ENCODE measurements at places on chromosomes 4 and X. TPM values are rescaled to one million over a fixed set of nuclear protein-coding genes. Genes with fewer than 3 reads are reported as not detected.

Gene TMSB15C
- 1.5 TPM for total RNA-seq

Gene ETDB
- total RNA-seq, result not detected

Gene PAK3
- total RNA-seq, result 2.1 TPM

DNA sequence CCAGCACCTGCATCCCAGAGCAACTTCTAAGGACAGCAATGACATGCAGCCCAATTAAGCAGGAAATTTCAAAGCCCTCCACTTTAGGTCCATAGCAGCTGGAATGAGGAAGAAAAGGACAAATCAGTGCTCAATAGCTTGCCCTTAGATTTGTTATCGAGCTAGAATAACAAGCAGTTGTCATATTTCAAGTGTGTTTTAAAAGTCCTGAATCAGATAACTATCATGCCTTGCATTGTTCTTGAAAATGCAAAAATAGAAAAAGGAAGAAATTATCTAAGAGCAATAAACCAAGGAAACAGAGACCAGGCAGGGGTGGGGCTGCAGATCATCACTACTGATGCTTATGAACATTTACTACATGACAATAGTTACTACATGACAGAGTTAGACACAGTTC, 43.9 kb upstream of the KLF3 start:
- DNase-seq, result no peak
- no peaks in the 10 kb centered on the region for H3K36me3 ChIP-seq
- H3K27ac ChIP-seq, result no peak overlapping the region
- no peaks in the 10 kb centered on the region for H3K27me3 ChIP-seq

- H3K36me3 ChIP-seq, result no peaks in the 10 kb centered on the region
- no peak for DNase-seq
- H3K27ac ChIP-seq, result no peak overlapping the region
- no peaks in the 10 kb centered on the region for H3K27me3 ChIP-seq
- no peaks in the 10 kb centered on the region for H3K4me1 ChIP-seq
Measured at GRCh38 chr4:76363556-76364290, 57.2 kb downstream of the STBD1 start.

GRCh38 chr4:613126-613525, 12.2 kb upstream of the PDE6B start:
- no peak overlapping the region for H3K4me3 ChIP-seq
- DNase-seq, result no peak
- no peaks in the 10 kb centered on the region for H3K27me3 ChIP-seq
- H3K27ac ChIP-seq, result no peak overlapping the region
- no peaks in the 10 kb centered on the region for H3K36me3 ChIP-seq

DNA sequence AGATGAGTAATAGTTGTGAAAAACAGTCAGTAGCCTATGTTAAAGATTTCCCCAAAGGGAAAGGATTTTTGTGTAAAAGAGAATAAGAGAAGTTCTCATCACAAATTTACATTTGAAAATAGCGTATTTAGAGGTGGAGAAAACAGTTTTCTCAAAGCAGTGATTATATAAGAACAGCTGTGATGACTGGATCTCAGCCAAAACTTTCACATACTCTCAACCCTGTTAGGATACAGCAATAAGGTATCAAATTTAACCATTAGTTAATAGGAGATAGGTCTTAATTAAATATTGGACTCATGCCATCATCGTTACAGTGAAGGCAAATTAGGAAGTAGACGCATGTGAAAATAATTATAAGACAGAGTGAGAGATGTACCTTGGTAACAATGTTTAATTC, 622.7 kb downstream of the PCDH18 start:
- H3K27ac ChIP-seq, result no peak overlapping the region
- H3K36me3 ChIP-seq, result no peaks in the 10 kb centered on the region
- no peak overlapping the region for H3K4me3 ChIP-seq
- peak; percentile 14 for DNase-seq

DNA sequence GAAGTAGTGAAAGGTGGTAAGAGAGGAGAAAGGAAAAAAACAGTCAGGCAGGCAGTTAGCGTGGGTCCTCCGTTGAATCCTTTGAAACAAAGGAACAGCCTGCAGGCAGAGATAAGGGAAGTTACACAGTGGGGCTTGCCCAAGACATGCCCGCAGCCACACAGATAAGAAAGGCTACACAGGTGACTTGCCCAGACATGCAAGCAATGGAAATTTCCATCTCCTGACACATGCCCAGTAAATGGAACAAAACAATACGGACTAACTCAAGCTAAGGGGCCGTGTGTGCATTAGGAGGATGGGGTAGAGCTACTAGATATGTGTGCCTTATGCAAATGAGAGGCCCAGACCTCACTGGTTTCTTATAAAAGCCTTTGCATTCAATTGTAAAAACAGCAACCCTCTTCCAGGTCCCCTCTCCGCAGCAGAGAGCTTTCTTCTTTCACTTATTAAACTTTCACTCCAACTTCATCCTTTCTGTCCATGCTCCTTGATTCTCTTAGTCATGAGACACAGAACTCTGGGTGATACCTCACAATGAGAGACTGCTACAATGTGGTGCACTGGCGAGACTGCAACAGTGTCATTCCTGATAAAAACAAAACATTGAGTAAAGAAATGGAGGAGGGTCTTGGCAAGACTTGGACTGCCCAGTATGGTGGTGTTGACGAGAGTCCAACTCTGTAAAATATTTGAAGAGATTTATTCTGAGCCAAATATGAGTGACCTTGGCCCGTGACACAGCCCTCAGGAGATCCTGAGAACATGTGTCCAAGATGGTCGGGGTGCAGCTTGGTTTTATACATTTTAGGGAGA, 997.4 kb upstream of the PRKX start:
- H3K27me3 ChIP-seq, result no peaks in the 10 kb centered on the region
- no peak overlapping the region for H3K4me3 ChIP-seq
- no peaks in the 10 kb centered on the region for H3K36me3 ChIP-seq

GRCh38 chr4:185710487-185710995, 101.5 kb downstream of the SORBS2 start:
- no peak overlapping the region for H3K4me3 ChIP-seq
- no peaks in the 10 kb centered on the region for H3K27me3 ChIP-seq
- no peaks in the 10 kb centered on the region for H3K4me1 ChIP-seq
- no peak overlapping the region for H3K27ac ChIP-seq
- no peaks in the 10 kb centered on the region for H3K36me3 ChIP-seq

- H3K27me3 ChIP-seq, result no peaks in the 10 kb centered on the region
- H3K36me3 ChIP-seq, result no peaks in the 10 kb centered on the region
- no peak within 1 kb of the TSS for H3K27ac ChIP-seq
- no peaks in the 10 kb centered on the region for H3K4me1 ChIP-seq
- no peak for DNase-seq
Measured at GRCh38 chr4:10684631-10685030, at the start of gene CLNK. Gene CLNK, minus strand, starts transcription at chr4:10684768. Its CDS starts 16,899 bp downstream, at chr4:10667869.

- no peaks in the 10 kb centered on the region for H3K4me1 ChIP-seq
- no peak for DNase-seq
- no peaks in the 10 kb centered on the region for H3K36me3 ChIP-seq
- no peaks in the 10 kb centered on the region for H3K27me3 ChIP-seq
- no peak overlapping the region for H3K27ac ChIP-seq
- no peak overlapping the region for H3K4me3 ChIP-seq
Measured at GRCh38 chr4:171710743-171711142, 102.5 kb upstream of the GALNTL6 start.

GRCh38 chr4:1408418-1408817, 2.2 kb upstream of the NKX1-1 start:
- no peaks in the 10 kb centered on the region for H3K36me3 ChIP-seq
- no peak for DNase-seq
- H3K4me1 ChIP-seq, result no peaks in the 10 kb centered on the region
- no peak overlapping the region for H3K27ac ChIP-seq

- no peak for DNase-seq
- no peaks in the 10 kb centered on the region for H3K27me3 ChIP-seq
- no peak overlapping the region for H3K27ac ChIP-seq
- H3K4me1 ChIP-seq, result no peaks in the 10 kb centered on the region
- H3K36me3 ChIP-seq, result no peaks in the 10 kb centered on the region
- no peak overlapping the region for H3K4me3 ChIP-seq
Measured at GRCh38 chr4:24675721-24676389, 91.5 kb upstream of the DHX15 start.

- H3K4me3 ChIP-seq, result no peak overlapping the region
- no peak overlapping the region for H3K27ac ChIP-seq
- no peaks in the 10 kb centered on the region for H3K4me1 ChIP-seq
- no peak for DNase-seq
Measured at GRCh38 chr4:78650106-78651024, 98.8 kb downstream of the ANXA3 start.

DNA sequence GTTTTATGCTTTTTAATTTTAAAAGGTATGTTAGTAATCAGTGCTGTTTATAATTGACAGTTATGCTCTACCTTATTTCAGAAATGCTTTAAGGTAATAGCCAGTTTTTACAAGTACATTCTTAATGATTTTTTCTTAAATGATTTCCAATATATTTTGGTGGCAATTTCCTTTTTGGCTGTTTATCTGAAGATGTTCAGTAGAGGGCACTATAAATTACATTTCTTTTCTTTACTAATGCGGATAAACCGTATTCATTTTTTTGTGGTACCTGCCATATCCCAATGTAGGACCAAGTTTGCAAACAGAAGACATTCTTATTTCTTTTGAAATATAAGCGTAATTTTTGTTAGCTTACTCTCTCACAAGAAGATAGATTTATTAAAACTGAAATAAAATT, 65.4 kb downstream of the CCKAR start:
- DNase-seq, result no peak
- no peaks in the 10 kb centered on the region for H3K27me3 ChIP-seq
- no peaks in the 10 kb centered on the region for H3K4me1 ChIP-seq
- no peaks in the 10 kb centered on the region for H3K36me3 ChIP-seq

DNA sequence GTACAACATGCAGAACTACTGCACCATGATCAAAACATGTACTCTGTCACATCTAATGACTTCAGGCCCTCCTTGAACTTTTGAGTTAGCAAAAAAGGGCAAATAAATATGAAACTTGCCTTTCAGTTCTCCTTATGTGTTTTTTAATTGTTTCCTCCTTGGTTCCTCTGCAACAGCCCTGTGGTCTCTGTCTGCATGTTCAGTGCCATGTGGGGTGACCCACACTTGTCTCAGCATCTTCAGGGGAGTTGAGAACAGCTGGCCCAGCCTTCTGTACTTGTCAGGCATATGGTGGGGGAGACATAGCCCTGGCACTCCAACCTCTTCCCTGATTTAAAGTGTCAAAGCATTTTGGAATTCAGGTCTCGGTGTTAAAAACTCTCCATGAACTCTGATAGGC, 188.0 kb upstream of the PGRMC2 start:
- H3K4me3 ChIP-seq, result no peak overlapping the region
- H3K27me3 ChIP-seq, result no peaks in the 10 kb centered on the region
- DNase-seq, result no peak
- no peaks in the 10 kb centered on the region for H3K4me1 ChIP-seq
- H3K27ac ChIP-seq, result no peak overlapping the region

All from kidney (tissue), 22 donors.